Activated naive CD4-positive, alpha-beta T cell treated with anti-CD3 and anti-CD28 coated beads, Interleukin-2, amount 50 U/mL, for 16 hours (primary cell): ENCODE measurements at places on chromosomes 16 and 17.

DNA sequence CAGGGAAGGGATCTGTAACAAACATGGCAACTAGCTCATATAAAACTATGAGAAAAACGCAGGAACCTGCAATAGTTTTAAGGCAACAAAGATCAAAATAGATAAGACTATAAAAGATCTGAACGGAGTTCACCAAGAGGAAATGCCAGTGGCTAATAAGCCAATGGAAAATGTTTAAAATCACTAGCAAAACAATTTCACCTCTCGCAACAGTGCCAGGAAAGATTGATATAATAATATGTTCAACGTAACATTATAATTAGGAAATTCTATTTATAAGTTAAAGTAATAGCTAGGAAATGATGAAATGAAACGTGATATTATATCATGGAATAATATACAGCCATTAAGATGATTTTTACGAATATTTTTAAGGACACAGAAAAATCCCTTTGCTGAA is 16.0 kb downstream of the MRC2 start:
- DNase-seq, result no peak

DNA sequence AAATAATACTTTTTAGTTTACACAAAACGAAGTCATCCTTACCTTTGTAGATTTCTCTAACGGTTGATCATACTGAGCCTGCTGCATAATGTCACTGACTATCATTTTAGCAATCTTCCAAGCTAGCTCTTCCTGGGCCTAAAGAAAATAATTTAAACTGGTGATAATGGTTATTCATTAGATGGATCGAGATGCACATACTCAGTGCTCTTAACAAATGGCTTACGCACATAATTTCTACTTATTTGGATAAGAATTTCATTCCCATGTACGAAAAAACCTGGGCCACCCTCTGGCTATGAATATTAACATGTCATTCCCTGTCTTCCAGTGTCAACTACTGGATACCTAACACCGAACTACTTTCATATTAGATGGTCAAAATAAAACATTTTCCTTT is 41.4 kb upstream of the ULK2 start:
- no peak for DNase-seq

DNA sequence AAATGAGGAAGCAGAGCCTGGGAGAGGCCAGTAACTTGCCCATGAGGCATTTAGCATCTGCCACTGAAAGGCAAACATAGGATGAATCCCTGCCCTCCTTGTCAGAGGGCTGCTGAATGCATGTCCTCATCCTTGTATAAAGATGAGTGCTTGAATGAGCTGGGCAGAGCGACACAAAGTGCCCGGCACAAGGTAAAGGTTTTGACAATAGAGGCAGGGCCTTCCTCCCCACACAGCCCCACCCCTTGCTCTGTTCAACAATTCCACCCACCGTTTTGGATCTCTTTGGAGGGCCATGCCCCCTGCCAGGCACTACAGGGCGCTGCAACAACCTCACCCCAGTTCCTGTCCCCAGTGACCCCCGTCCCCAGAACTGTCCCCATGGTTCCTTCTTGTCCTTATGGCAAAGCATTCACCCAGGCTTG is 1.4 kb upstream of the KRT19 start:
- no peak for DNase-seq

- DNase-seq, result peak; percentile 75
Measured at GRCh38 chr16:4371357-4372000, at the start of gene VASN. VASN (plus strand) TSS chr16:4371848; CDS start chr16:4380878, 9,030 bp downstream.

- no peak for DNase-seq
Measured at GRCh38 chr17:42898147-42898811, 2.3 kb upstream of the G6PC1 start.

- peak; percentile 78 for DNase-seq
Measured at GRCh38 chr17:44219108-44219615, 313 bp downstream of the UBTF start.

DNA sequence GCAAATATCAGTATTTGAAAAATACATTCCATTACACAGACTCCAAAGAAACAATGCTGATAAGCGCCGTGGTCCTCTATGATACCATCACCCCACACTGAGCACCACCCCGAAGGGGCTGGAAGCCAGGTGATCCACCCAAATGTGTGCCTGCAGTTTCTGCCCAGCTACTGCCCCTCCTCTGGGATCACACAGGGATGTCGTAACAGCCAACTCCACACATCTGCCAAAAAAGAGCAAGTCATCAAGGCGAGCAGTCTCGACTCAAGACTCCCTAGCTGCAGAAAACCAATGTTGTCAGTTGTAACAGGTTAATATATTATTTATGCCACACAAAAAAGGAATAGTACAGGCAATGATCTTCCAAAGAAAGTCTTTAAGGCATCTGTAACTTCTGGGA is 21.0 kb downstream of the CYB5D2 start:
- DNase-seq, result no peak

DNA sequence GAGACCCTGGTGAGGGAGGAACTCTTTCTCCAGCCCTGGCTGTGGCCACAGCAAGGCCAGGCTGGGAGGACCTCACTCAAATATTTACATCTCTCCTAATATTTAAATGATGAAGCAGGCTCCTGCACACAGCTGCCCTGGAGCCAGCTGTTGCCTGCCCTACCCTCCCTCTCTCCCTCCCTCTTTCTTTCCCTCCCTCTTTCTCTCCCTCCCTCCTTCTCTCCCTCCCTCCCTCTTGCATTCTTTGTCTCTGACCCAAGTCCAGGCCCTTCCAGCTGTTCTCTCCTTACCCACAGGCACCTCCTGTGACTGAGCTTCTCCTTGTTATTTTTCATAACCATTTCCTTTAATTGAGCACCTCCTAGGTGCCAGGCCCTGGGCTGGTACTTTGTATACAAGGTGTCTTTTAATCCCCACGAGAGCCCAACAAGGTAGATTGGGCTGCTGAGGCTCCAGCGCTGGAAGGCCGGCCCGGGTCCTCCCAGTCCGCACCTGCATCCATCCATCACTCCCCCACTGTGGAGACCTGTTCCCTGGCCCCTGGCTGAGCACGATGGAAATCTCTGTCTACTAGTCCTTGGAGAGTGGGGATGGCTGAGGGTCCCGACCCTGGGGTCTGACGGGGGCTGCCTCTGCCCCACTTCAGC is 242.3 kb downstream of the SEC14L1 start:
- no peak for DNase-seq

GRCh38 chr16:68287276-68288251 is 23.2 kb downstream of the SLC7A6OS start:
- DNase-seq, result no peak

DNA sequence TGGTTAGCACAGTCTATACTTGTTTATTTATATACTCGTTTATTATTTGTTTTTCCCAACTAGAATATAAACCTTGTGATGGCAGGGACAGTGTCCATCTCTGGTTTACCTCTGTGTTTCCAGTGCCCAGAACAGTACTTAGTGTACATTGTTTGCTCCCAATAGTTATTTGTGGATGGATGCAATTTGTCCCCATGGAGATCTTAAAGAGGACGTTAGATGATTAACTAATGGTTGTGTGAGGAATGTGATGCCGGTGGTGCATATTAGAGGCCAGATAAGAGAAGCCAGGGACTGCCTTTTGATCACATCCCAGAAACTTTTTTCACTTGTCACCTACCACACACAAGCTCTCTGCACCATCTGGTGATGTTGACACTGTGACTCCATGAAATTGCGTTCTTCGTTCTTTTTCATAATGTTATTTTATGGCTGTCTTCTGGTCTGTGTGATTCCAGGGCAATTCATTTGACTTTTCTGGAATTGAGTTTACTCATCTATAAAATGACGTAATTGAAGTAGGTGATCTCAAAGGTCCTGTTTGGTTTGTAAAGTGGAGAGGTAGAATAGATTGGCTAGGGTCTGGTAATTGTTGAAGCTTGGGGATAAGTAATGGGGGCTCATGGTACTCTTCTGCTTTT is 1.2 kb downstream of the COX10 start:
- DNase-seq, result no peak
